ENCODE measurements at places on chromosomes 12 and 14.

DNA sequence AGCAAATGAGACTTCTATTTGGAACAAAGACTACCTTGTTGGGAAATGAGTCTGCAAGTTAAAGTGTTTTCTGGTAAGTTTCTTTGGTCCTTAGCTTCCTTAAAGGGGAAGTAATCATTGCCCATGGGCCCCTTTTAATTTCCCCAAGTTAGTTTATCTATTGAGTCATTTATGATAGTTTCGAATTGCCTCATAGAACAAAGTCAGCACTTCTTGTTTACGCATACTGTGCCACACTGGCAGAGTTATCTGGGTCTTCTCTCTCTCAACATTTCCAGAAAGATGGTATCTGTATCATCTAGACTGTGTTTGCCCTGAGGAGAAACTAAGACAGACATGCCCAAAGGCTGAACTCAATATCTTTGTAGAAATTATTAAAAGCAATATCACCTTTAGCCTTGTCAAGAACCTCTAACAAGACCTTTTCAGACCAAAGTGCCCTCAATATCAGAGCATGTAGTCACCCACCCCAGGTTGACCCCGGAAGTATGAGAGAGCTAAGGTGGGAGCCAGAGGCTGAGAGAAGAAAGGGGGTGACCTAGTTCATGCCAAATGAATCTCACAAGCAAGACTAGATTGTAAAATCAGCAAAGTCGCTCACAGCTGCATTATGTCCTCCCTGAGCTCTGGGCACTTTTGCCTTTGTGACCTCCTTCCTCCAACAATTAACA is 40.0 kb downstream of the GPR65 start:
- DNase-seq, result no peak

DNA sequence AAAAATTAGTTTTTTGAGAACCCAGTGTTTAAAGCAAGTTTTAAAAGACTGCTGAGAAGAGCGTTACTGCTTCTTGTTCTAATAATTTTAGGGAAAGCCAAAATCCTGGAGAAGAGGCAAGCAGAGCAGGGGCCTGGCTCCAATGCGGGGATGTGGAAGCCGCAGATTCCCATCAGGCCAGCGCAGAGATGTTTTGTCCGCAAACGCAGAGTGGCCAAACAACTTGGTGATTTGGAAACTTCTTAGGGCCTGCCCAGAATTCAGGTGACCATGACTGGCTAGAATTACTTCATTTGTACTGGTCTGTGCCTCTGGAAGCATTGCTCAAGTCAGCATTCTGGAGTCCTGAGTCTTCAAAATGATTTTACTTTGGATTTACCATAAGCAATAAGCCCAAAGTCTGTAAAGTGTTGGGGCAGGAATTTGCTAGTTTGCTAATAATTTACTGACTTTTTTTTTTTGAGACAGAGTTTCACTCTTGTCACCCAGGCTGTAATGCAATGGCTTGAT is 208.4 kb downstream of the PPM1H start:
- DNase-seq, result no peak

- no peak for DNase-seq
These were observed 196.5 kb downstream of the DUSP6 start for GRCh38 chr12:89155826-89156225.

- no peak for DNase-seq
These were observed 323.8 kb downstream of the RGS6 start for GRCh38 chr14:72256055-72256454.

GRCh38 chr12:115355301-115355700 is 671.3 kb upstream of the TBX3 start:
- no peak for DNase-seq

DNA sequence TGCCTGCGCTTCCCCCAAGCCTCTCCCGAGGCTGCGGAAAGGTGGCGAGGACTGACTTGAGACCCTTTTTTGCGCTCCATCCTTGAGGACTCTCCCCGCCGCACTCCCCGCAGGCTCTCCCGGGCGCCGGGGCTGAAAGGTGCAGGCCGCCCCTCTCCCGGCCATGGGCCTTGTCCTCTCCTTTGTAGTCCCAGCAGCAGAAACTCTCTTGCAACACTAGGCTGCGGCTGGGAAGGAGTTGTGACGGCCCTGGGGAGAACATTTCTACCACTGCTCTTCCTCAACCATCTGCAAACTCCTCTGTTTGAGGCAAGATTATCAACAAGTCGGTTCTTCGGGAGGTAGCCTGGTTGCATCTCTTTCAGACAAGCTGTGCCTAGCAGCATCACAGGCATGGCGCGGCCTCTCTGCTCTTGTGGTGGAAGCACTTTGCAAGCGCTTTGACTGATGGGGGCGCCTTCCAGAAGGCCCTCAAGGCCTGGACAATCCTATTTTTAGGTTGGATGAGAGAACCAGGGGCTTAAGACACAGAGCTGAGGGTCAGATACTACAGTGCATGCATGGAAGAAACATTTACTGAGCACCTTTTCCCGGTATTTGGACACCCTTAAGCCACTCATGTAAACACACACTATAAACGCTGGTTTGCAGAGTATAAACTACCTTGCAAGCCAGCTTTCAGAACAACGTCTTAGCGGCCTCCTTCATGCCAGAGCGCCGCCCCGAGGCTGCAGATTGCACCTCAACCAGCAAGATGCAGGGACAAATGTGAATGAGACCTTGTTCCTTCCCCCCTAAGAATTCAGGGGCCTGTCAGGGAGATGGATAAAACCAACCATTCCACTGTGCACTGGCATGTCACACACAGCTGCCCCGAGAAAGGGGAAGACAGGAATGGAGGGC is 1.2 kb upstream of the PRIMA1 start:
- no peak for DNase-seq

- DNase-seq, result no peak
These were observed 2.2 kb downstream of the SSTR1 start for GRCh38 chr14:38209572-38210557.

- no peak for DNase-seq
These were observed 8.6 kb downstream of the IFI27L2 start for GRCh38 chr14:94120667-94121340.
